ENCODE measurements at places on chromosomes 16 and 17. TPM values are rescaled to one million over a fixed set of nuclear protein-coding genes. Genes with fewer than 3 reads are reported as not detected.

Gene GPRC5B
- total RNA-seq: 109 TPM

Gene CRHR1
- 0.23 TPM for total RNA-seq

Gene TAT
- total RNA-seq: not detected

Gene MPO
- total RNA-seq: 93.6 TPM

Gene TMIGD1
- total RNA-seq: not detected

Gene CCL1
- total RNA-seq: not detected

Gene CCL8
- total RNA-seq: 0.64 TPM

Gene PSKH1
- total RNA-seq: 26.0 TPM

Gene HES7
- total RNA-seq: not detected

Gene PVALEF
- not detected for total RNA-seq

Gene CA4
- 18.9 TPM for total RNA-seq

Gene ITGB3
- 22.5 TPM for total RNA-seq

Gene CHD9NB
- total RNA-seq: 10.1 TPM

Gene GPR139
- total RNA-seq: not detected

Gene CDRT15L2
- not detected for total RNA-seq

Gene RRAD
- total RNA-seq: 21.4 TPM

Gene KRT38
- not detected for total RNA-seq

Gene KRTAP3-3
- total RNA-seq: not detected

Gene WFIKKN1
- total RNA-seq: 1.8 TPM

Gene FBXW10B
- total RNA-seq: 0.41 TPM

Gene NPB
- 1.3 TPM for total RNA-seq

Gene SLC5A11
- 3.7 TPM for total RNA-seq

Gene NATD1
- total RNA-seq: 9.8 TPM

Gene CCDC78
- 0.93 TPM for total RNA-seq

Gene HSPB9
- total RNA-seq: 0.23 TPM

Gene CRYBA1
- total RNA-seq: not detected

Gene KRT16
- not detected for total RNA-seq

Gene SLC6A2
- 1.6 TPM for total RNA-seq

Gene RNU2-1
- total RNA-seq: not detected

Gene DNAI2
- total RNA-seq: not detected

Gene GPR179
- 0.06 TPM for total RNA-seq

Gene NXPH3
- total RNA-seq: 0.93 TPM

Gene OTOA
- 0.18 TPM for total RNA-seq

Gene TNS4
- total RNA-seq: 0.35 TPM

Gene TPPP3
- 38.6 TPM for total RNA-seq

Gene HOXB2
- 39.4 TPM for total RNA-seq

Gene KRTAP29-1
- total RNA-seq: not detected

Gene ABCA10
- 9.3 TPM for total RNA-seq

Gene KCNJ12
- 11.3 TPM for total RNA-seq

Gene CCL17
- total RNA-seq: 1.1 TPM

Gene EVPLL
- 1.9 TPM for total RNA-seq

Gene AHSP
- 80.2 TPM for total RNA-seq

Gene IGSF6
- total RNA-seq: 7.5 TPM

Gene TPSAB1
- total RNA-seq: 0.99 TPM

Gene KRTAP2-1
- total RNA-seq: not detected

Gene SLC16A11
- total RNA-seq: 0.41 TPM

Gene QRICH2
- total RNA-seq: 4.3 TPM

Gene SLC13A2
- total RNA-seq: 1.9 TPM

Gene ITGA2B
- 9.3 TPM for total RNA-seq

Gene MYH8
- 1,213 TPM for total RNA-seq

Gene HOXB1
- total RNA-seq: not detected

Gene PTX4
- 0.18 TPM for total RNA-seq

Gene ABCA6
- 13.4 TPM for total RNA-seq

Gene ALOX12B
- total RNA-seq: 0.41 TPM

All from metanephros (tissue), 2 donors.